ENCODE measurements at places on chromosomes 2 and 18. TPM values are rescaled to one million over a fixed set of nuclear protein-coding genes. Genes with fewer than 3 reads are reported as not detected.

DNA sequence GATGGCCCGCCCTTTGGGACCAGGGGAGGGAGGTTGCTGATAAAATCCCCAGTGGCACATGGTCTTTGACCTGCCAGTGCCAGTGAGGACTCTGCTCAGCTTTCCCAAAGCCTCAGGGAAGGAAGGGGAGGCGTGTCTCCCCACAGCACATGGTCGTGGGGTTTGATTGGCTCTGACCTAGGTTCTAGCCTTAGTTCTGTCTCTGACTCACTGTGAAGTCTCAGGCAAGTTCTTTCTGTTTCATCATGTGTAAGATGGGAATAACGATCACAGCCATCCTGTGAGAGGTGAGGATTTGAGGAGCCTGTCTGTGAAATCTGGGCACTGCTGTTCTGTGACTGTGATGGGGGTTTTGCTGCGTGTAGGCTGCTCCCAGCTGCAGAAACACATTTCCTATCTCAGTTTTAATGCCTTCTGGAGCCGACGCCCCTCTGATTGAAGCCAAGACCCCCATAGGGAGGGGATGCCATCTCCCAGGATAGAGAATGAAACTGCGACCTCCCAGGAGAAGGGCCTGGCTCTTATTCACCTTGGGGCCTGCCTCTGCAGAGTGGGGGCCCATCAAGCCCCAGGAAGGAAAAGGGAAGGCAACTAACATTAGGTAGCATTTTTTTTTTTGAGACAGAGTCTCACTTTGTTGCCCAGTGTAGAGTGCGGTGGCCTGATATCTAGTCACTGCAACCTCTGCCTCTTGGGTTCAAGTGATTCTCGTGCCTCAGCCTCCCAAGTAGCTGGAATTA is 84.0 kb downstream of the DDX1 start:
- H3K36me3 ChIP-seq = no peaks in the 10 kb centered on the region
- no peak overlapping the region for H3K4me3 ChIP-seq
- H3K27ac ChIP-seq = no peak overlapping the region
- no peaks in the 10 kb centered on the region for H3K4me1 ChIP-seq

- no peak overlapping the region for H3K4me3 ChIP-seq
- H3K36me3 ChIP-seq = no peaks in the 10 kb centered on the region
- H3K27me3 ChIP-seq = no peaks in the 10 kb centered on the region
- peak overlapping the region; percentile 14 for H3K27ac ChIP-seq
- DNase-seq = no peak
- peaks cover 20% of the 10 kb centered on the region for H3K4me1 ChIP-seq
These were observed 87.2 kb downstream of the STPG4 start for GRCh38 chr2:47067788-47068407.

DNA sequence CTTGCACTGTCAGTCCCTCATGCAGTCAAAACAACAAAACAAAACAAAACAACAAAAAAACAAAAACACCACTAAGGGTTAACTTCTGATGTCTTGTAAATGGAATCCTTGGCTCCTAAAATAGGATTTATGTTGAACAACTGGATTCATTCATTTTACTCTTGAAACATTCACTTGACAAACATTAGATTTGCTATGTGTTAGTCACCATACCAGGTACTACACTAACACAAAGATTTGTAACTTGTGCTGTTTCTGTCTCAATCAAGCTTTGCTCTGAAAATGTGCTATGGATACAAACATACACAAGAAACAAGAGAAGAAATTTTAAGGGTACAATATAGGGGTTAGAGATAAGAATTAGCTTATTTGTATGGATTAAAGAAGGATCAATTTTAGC is 812.8 kb downstream of the LRP1B start:
- H3K36me3 ChIP-seq = no peaks in the 10 kb centered on the region
- H3K4me3 ChIP-seq = no peak overlapping the region
- H3K27ac ChIP-seq = no peak overlapping the region
- no peak for DNase-seq
- no peaks in the 10 kb centered on the region for H3K4me1 ChIP-seq
- H3K27me3 ChIP-seq = no peaks in the 10 kb centered on the region

CDH2 gene
- 0.41 TPM for total RNA-seq

Measured in prostate gland (tissue), 2 donors.